HuH-7.5 (cell line): ENCODE measurements at places on chromosomes 12 and 14.

DNA sequence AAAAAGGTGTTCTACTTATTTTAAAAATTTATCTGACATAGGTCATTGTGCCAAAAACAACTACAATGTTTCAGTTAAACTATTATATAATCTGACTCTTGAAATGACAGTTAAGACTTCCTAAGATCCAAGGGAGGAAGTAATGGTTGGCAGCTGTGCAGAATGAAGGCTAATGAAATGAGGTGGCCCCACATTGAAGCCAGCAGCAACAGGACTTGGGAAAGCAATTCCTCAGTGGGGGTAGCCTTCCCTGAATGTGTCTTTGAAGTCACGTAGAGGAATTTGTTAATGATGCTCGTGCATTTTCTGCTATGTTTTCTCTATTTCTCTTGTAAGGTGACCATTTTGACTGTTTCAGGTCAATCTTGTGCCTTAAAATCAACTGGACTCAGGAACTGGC lies 162.4 kb upstream of the DAAM1 start:
- DNase-seq, result no peak

- no peak for DNase-seq
Measured at GRCh38 chr12:18990856-18991255, 138.7 kb upstream of the PLEKHA5 start.

GRCh38 chr12:77980782-77981181 lies 150.1 kb downstream of the NAV3 start:
- no peak for DNase-seq

- no peak for DNase-seq
Measured at GRCh38 chr14:96117101-96117897, 78.1 kb downstream of the C14orf132 start.

- no peak for DNase-seq
Measured at GRCh38 chr14:68216079-68216478, 396.5 kb downstream of the RAD51B start.

- no peak for DNase-seq
Measured at GRCh38 chr14:92607702-92608429, 94.3 kb downstream of the RIN3 start.

- DNase-seq, result no peak
Measured at GRCh38 chr12:99370421-99371138, 277.0 kb upstream of the GARIN6 start.

DNA sequence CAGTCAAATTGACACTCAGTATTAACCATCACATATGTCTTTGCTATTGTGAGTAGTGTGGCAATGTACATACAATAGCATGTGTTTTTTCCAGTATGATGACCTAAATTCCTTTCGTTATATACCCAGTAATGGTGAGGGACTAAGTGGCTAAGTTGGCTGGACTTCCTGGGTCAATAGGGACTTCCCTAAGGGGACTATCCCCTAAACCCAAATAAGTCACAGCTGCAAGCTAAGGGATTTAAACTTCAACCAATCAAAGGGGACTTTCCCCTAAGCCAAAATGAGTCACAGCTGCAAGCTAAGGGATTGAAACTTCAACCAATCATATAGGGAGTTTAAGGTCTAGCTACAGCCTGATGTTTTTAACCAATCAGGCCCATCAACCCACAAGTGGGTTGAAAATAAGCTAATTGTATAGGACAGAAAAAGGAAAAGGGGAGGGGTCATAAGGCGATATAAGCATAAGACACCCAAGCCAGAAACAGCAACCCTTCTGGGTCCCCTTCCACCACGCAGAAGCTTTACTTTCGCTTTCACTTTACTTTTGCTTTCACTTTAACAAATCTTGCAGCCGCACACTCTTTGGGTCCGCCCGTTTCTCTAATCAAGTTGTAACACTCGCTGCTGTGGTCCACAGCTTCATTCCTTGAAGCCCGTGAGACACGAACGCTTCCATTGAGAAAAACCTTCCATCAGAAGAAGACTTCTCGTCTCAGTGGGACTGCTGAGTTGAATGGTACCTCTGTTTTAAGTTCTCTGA lies 404.4 kb downstream of the FLRT2 start:
- no peak for DNase-seq

GRCh38 chr14:81147140-81147897 lies 73.4 kb downstream of the GTF2A1 start:
- no peak for DNase-seq

DNA sequence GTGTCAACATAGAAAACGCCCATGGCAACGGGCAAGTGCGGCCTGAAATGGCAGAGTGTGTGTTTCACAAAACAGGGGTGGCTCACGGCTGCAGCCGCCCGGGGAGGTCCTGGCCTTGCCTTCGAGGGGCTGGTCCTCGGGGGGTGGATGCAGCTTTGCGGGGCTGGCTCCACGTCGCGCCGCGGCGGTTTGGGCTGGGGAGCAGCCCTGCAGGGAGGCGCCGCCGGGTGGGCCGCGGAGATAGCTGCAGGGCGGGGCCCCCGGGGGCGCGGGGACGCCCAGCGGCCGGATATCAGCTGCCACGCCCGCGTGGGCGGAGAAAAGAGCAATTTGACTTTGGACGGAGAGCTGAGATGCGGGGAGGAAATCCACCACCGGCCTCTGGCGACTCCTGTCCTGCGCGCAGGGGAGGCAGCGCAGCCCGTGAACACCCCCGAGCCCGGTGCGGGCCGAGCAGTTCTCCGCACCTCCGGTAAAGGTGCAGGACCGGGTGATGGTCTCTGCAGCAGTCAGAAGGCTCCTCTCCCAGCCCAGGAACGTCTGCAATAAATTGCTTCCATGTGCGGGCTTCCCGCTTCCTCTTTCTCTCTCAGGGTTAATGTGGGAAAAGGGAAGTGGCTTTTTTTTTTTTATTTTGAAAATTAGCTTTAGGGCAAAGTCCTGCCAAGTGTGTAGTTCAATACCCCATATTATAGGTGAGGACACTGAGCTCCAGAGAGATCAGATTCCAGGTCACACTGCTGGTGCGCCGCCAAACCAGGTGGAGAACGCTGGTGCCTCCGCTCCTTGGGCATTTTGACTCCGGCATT lies 110.5 kb downstream of the ARF6 start:
- DNase-seq, result peak; percentile 74

DNA sequence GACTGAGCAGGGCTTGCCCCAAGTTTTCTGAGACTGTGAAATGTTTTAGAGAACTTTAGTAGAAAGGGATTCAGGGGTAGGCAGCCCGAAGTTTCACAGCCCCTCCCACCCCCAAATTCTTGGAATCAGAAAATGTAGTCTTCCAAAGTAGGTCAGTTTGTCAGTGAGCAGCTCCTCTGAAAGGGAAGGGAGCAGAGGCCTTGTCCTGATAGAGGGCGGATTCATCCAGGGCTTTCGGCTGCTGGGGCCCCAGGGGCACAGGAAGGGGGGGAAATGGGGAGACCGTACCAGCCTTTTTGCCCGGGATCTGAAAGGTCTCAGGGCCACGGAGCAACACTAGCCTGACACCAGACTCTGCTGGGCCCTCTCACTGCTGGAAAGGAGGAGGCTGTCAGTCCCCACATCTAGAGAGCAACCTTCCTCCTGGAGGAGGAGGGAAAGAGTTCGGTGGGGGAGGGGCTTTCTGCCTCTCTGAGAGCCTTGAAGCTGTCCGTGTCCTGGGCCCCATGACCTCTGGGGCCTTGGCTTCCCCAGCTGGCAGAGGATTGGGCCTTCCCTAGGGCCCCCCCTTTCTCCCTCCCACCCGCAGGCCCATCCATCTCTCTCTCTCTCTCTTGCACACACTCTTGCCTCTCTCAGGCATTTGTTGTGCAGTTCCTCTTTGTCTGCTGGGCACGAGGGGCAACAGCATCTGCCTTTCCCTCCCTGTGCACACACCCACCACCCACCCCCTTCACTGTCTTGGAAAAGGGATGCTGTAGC lies at the start of gene IKZF4:
Gene IKZF4 (plus strand): TSS at position 621 of the 762 bp plus-strand sequence. CDS start 451 bp downstream, outside the sequence.
- no peak for DNase-seq

GRCh38 chr12:44369998-44370397 lies 506.1 kb downstream of the NELL2 start:
- no peak for DNase-seq

- no peak for DNase-seq
Measured at GRCh38 chr12:64836856-64837255, 12.4 kb downstream of the TBC1D30 start.

GRCh38 chr14:92398888-92399636 lies 76.1 kb downstream of the SLC24A4 start:
- DNase-seq, result no peak

DNA sequence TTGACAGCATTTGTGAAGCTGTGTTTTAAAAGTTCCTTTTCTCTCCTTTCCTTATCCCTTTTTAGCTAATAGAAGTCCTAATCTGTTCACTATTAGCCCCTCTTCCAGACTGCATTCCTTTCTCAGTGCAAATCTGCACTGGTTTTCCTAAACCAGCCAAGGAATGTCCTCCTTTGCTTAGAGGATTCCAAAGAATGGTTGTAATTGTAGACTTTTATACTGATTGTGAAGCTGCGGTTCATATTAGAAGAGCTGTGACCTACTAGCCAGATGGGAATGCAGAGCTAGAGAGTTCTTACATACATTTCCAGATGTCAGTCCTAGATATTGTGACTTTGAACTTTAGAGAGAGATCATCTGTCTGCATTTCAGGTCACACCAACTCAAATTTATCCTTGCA lies 79.8 kb downstream of the MYRFL start:
- DNase-seq, result no peak

- DNase-seq, result no peak
Measured at GRCh38 chr12:65949971-65950370, 125.7 kb downstream of the HMGA2 start.

- no peak for DNase-seq
Measured at GRCh38 chr14:95218006-95218405, 60.7 kb upstream of the DICER1 start.

DNA sequence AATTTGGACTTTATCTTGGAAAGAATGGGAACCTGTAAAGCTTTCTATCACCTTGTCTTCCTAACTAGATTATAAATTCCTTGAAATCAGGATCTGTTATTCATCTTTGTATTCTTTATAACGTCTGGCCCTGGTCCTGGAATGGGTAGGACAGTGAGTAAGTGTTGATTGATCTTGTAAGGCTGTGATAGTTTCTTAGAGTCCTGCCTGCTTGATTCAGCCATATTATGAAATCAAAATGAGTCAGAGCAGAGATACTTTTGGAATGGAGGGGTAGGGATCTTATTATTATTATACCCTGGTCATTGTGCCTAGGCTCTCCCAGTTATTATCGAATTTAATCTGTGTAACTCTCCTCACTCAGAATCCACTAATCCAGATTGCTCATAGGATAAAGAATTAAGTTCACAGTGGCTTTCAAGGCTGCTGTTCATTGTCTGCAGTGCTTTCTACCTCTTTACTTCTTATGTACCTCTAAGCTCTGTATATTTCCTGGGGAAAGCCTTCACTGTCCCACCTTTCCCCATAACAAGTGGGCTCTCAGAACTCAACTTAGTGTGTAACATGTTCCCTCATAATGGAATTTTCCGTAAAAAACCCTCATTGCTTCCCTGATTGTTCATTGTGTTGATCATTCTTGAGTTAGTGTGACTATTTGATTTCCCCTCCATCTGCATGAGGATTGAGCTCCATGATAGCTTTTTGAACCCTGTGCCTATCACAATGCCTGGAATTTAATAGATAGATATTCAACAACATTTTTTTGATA lies 93.3 kb downstream of the DAAM1 start:
- no peak for DNase-seq

DNA sequence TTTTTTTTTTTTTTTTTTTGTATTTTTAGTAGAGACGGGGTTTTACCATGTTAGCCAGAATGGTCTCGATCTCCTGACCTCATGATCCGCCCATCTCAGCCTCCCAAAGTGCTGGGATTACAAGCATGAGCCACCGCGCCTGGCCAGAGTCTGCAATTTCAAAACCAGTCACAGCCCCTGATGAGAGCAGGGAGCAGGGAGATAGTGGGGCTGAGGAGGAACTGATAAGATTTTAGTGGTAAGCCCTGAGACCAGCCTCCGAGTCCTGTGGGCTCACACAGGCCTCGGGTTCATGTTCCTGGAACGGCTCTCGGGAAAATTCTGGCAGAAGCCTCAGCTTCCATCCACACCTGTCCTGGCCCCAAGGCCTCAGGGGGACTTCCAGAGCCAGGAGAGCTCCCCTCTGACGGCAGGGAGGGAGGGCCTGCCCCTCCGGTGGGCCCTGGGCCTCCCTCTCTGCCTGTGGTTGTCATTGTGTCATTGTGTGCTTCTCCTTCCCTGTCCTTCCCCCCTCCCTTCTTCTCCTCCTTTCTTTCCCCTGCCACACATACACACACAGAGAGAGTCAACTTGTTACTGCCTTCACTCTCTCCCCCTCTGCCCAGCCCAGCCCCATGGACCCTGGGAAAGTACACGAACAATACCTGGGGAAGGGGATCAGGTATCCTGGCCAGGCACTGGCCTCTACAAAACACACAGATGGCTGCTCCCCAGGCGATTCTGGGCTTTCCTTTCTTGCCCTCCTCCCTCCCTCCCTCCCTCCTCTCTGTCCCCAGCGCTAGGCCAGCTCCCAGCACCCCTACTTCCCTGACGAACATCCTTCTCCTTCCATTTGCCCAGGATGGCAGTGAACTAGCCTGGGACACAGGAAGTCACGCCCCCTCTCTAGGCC lies 294.1 kb downstream of the DPF3 start:
- no peak for DNase-seq

- no peak for DNase-seq
Measured at GRCh38 chr14:44283836-44284235, 223.2 kb downstream of the FSCB start.

DNA sequence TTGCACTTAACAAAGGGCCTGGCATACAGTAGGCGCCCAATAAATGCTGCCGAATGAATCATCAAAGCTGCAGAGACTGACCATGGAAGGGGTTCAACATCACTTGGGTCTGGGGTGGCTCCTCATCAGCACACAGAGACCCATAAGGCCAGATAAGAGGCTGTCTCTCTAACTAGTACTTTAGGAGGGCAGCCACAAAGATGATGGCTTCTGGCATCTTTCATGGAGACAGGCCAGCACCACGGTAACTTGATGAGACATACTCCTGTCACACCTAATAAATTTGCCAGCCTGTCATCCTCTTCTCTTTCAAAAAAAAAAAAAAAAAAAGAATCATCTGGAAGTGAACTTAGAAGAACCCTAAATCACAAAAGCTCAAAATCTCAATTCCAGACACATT lies 3.4 kb downstream of the PRIMA1 start:
- no peak for DNase-seq

GRCh38 chr14:61160798-61161197 lies 120.3 kb downstream of the TMEM30B start:
- DNase-seq, result no peak

DNA sequence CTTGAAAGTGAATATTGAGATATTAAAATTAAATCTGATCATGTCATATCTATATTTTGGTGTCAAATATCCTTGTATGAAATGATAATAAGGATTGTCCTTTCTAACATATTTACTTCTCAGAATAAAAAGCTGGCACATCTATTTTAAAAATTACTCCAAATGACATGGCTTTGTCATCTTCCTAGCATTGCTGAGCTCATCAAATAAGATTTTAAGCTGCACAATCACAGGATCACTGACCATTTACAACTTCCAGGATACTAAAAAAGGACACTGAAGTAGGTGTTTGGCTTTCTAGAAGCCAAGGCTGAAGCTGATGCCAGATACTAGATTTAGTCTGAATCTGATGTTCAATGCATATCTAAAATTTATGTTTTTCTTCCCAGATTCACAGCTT lies 351.1 kb downstream of the BMP4 start:
- DNase-seq, result no peak

GRCh38 chr14:77986773-77987172 lies 183.4 kb upstream of the NRXN3 start:
- no peak for DNase-seq

GRCh38 chr12:49331380-49332222 lies 5.4 kb downstream of the C1QL4 start:
- peak; percentile 96 for DNase-seq

- DNase-seq, result no peak
Measured at GRCh38 chr14:56759633-56760032, 50.6 kb downstream of the OTX2 start.
